Stimulated activated CD4-positive, alpha-beta T cell treated with anti-CD3 and anti-CD28 coated beads, Interleukin-1b, Interleukin-23, amount 100 ng/mL, for 1 hour (primary cell): ENCODE measurements at places on chromosomes 3 and 15.
A peak's percentile ranks its signal among the peaks of the same experiment; 100 is the strongest.

GRCh38 chr15:80878242-80878866 is 99.2 kb downstream of the CEMIP start:
- DNase-seq: no peak

DNA sequence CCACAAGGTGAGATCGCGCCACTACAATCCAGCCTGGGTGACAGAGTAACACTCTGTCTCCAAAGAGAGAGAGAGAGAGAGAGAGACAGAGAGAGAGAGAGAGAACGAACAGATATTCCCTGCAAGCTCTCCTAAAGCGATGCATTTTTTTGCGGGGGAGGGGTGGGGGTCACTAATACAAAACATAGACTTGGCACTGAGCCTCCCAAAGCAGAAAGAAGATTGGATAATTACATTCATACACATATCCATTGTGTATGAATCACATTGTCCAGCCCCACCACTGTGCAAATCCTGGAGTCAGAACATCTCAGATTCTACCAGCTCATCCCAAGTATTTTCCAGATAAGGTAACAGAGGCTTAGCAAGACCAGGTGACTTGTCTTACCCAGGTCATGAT is 459.9 kb downstream of the MAGI1 start:
- no peak for DNase-seq

GRCh38 chr3:148937467-148938255 is 53.7 kb upstream of the GYG1 start:
- DNase-seq: no peak

DNA sequence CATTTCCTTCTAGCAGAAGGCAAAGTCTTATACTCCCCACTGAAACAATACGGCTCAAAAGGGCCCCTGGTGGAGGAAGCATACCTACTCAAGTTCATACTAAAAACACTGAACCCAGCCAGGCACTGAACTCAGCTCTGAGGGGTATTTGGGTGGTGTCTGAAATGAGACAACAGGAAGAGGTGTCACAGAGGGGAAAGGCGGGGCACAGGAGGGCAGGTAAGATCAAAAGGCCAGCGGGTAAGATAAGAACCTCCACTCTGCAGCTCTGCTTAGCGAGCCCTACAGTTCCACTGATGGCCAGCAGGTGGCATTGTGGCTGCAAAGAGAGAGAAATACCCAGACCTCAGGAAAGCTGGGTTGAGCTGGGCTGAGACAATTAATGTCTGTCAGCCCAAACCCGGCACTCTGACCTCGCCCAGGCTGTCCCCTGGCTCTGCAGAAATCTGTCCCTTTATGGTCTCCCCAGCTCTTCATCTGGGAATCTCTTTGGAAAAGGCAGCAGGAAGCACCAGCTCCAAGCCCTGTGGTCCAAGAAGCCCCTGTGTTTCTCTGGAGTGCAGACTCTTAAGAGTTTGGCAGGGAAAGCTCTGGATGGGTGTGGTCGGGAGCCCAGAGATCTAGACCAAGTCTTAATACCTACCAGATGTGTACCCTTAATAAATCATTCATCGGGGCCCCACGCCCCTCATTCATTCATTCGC is 8.4 kb downstream of the MFGE8 start:
- peak; percentile 86 for DNase-seq

DNA sequence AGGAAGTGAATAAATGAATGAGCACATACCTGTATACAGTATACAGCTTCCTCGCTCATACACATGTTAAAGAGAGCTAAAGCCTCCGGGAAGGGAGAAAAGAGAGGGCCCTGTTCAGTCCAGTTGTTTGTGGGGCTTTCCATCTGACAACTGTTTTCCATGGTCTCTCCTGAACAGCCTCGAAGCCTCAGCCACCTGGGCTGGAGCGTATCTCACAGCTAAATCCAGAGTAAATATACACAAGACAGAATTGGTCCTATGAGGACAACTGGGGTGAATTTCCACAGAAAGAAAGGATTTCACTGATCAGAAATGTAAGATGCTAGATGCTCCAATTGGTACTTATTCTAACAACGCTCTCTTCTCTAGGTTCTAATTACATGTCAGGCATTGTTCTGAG is 103.5 kb downstream of the LIPC start:
- no peak for DNase-seq

GRCh38 chr3:88742674-88743507 is 364.5 kb upstream of the EPHA3 start:
- DNase-seq: no peak

DNA sequence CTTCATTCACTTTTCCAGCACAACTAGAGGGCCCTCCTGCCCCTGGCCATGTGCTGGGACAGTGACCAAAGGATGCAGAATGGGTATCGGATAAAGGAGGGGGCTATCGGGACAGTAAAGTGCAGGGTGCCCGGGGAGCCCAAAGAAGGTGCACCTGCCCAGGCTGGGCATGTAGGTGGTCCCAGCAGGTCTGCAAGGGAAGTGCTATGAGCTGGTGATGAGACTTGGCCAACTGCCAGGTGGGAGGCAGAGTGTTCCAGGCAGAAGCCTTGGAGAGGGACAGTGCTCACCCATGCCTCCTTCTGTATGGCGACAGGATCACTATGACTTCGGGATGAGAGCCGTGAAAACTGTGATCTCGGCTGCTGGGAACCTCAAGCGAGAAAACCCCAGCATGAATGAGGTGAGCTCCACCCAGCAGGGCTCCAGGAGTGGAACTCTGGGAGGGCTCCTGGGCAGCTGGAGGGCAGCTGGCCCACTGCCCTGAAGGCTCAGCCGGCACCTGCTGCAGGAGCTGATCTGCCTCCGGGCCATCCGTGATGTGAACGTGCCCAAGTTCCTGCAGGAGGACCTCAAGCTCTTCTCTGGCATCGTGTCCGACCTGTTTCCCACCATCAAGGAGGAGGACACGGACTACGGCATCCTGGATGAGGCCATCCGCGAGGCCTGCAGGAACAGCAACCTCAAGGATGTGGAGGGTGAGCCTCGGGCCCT is 48.4 kb downstream of the DNAH1 start:
- DNase-seq: no peak

DNA sequence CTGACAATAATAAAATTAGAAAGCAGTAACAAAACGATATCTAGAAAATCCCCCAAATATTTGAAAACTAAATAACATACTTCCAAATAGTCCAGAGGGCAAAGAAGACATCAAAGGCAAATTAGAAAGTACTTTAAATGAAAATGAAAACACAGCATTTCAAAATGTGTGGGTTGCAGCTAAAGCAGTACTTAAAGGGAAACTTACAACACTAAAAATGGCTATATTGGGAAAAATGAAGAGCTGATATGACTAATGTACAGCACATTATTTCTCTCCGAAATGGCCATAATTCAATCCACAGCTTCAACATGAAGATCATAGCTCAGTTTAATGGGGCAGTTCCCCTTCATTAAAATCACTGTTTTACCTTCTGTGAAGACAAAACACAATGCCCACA is 71.9 kb downstream of the FBXL22 start:
- DNase-seq: no peak

DNA sequence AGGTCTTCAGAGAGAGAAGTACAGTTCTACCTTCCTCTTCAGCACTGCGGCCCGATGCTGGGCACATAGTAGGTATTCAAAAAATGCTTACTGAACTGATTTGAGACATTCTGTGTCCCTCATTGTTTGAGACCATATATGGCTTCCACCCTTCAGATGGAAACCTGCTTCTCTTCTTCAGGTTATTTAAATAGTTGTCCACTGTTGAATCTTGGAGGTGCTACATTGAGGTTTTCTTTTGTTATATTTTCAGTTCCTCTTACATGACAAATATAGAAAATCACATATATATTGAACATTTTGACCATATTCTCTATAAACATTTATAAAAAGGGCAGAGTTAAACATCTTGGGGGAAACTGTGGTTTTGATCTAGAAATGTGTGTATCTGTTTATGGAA is 200.2 kb upstream of the LRRC3B start:
- no peak for DNase-seq

DNA sequence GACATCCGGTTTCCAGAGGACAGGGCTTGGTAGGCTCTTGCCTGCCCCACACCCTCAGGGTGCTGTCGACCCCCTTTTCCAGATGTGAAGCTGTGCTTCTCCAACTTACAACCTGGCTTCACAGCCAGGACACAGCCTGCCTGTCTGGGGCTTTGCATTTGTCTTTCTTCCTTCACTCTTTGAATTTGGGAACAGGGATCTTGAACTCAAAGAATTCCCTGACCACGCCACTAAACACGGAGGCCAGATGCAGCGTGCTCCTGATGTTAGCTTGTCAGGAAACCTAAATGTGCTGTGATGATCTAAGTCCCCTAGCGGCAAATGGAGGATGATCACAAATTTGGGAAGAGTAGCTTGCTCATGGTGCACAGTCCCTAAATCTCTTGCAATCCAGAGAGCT is 244.8 kb upstream of the RGMA start:
- DNase-seq: no peak

DNA sequence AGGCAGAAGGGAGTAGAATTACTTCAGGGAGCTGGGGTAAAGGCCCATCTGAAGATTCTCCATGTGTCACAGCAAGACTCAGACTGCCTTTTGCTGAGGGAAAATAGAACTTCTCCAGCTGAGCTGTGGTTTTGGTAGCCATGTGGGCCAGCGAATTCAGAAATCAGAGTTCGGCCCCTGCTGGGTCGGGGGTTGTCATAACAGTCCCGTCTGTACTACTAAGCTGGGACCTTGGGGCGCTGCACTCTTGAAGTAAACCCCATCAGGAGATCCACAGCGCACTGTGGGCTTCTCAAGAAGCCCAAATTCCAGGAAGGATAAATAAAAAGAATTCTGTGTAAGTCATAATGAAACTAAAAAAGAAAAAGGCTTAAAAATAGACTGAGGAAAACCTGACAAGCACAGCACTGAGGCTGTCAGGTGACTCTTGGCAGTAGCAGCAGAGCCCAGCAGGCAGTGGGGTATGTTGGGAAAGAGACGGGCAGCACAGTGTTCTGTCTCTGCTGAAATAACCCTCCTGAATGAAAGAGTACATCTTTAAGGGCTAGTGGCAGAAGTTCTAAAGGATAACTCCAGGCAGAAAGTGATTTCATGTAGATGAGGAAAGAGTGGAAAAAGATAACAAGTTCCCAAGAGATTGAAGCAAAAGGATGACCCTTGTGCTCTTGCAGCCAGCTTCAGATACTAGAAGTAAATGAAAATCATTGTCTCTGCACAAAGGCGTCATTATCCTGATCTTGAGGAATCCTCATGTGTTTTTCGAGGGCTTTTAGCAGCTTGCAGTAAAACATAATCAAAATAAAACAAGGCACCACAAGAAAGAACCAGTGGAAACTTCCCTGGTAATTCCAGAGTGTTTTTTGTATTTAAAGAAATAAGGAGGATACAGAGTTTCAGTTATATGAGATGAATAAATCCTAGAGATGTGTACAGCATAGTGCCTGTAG is 74.5 kb downstream of the RAB7A start:
- DNase-seq: no peak
